ENCODE measurements at places on chromosomes 4 and X.

GRCh38 chr4:83276299-83277040, 8.1 kb downstream of the COQ2 start:
- DNase-seq: no peak

DNA sequence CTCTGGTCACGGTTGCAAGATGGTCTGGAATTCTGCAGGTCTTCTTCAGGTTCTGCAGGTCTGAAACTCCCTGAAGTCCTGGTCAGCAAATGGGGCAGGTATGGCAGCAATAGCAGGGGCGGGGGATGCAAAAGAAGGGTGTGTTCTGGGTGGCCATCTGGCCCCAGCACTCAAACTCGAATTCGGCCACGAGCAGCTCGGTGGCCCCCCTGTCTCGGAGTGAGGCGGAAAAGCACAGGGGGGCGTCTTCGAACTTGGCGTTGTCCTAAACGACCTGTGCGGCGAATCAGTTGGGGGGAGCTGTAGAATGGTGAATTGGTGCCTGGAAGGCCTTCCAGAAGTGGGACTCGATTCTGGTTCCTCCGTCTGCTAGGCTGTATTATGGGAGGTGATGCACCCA, 2.1 kb downstream of the RTL5 start:
- peak; percentile 77 for DNase-seq

- DNase-seq: no peak
Observed at GRCh38 chr4:137952116-137952515, 290.0 kb downstream of the SLC7A11 start.

DNA sequence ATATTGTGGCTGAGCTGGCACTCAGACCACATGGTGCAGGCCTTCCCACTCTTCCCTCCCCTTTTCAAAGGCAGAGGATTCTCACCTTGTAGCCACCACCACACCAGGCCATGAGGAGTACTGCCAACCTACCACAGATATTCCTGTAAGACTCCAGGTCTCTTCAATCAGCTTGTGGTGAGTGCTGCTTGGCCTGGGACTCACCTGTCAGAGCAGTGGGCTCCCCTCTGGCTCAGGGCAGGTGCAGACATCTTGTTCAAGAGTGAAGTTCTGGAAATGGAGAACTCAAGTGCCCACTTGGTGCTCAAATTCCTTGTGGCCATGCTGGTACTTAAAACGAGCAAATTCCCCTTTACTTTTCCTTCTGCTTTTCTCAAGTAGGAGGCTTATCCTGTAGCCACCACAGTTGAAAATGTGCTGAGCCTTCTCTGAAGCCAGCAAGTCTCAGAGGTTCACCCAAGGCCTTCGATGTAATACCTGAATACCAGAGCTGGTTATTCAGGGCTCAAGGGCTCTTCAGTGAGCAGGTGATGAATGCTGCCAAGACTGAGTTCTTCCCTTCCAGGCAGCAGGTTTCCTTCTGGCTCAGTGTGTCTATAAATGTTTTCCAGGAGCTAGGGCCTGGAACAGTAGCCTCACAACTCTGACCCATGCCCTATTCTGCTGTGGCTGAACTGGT, 212.9 kb downstream of the TEX13C start:
- no peak for DNase-seq

- DNase-seq: no peak
Observed at GRCh38 chrX:70066646-70067045, 4.4 kb downstream of the OTUD6A start.

DNA sequence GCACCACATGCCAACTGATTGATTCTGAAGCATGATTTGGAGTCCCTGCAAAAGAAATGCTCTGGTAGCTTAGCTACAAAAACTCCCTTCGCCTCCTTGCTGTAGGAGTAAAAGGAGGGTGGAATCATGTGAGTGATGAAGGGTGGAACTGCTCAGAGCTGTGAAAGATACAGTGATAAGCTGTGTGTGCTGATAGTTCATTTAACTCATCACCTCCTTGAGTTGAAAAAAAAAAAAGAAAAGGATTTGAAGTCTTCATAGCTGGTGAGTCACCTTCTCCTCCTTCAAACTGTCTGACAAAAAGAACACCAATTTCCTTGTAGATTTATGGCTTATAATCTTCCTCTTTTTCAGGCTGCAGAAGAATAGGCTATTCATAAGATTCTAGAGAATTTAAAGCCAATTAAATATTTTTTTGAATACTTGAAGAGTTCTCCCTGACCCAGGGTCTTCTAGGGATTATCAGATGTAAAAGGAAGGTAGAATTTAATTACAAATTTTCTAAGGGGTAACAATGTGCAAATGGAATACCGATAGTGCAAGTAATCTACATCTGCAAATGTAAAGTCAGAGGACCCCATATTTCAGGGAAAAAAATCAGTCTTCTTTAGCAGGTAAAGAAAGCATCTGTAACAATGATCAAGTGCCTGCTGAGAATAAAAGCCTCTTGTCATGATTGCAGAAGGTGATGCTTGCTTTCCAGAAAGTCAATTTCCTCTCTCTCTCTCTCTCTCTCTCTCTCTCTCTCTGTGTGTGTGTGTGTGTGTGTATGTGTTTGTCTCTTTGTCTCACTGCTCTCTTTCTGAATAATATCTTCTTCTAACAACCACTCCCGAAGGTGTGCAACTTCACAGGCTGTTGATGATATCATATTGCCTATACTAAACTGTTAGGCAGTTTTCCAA, 208.8 kb upstream of the VEGFC start:
- DNase-seq: no peak

GRCh38 chrX:3712051-3712869, 1.2 kb downstream of the PRKX start:
- DNase-seq: no peak

DNA sequence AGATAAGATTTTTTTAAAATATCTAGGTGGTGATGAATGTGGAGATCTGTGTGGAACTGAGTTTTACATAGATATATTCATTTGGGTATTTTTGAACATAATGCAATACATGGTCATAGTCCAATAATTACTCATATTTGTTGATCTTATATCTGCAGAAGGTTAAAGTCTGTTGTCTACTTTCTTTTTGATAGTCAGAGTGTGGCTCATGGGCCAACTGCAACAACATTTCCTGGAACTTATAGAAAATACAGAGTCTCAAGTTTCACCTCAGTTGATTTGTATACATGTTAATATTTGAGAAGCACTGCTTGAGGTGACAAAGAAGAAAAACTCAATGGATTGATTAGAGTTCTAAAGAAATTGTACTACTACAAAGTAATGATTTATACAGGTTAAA, 408.4 kb downstream of the ARAP2 start:
- no peak for DNase-seq

GRCh38 chrX:1316527-1316926, 20.1 kb upstream of the IL3RA start:
- DNase-seq: no peak

- DNase-seq: no peak
Observed at GRCh38 chr4:142043509-142043908, 407.1 kb downstream of the IL15 start.

GRCh38 chr4:88958080-88958479, 98.9 kb downstream of the FAM13A start:
- DNase-seq: no peak

GRCh38 chr4:42150653-42151567, 1.5 kb downstream of the BEND4 start:
- no peak for DNase-seq

DNA sequence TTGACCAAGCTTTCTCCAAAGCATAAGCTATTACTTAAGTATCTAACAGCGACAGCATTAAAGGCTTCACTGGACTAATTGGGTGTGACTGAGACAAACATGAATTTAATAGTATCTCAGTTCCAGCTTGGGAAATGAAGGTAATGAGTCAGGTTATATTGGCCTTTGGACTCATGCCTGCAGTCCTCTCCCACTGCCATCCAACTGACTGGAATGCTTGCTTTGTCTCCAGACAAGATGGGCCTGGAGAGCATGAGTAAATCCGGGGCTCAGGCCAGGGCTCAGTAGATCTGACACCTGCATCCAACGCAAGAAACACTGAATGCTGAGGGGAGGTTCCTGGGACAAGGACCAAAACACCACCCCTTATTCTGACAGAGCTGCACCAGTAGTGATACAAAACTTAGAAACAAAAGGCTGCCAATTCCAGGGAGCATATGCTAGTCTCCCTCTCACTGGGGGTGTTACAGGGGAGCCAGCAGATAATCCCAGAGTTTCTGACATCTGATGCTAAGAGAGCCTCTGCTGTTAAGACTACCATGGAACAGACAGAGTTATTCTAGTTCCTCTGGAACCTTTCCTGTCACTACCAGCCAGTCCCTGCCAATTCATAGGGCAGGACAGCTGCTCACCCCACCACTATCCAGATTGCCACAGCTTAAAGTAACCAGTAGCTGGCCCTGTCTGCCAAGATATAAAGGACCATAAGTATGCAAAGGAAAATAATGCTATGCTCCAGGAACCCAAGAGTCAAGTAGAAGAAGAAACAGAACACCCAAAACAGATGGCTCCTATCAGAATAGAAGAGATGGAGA, 293.8 kb downstream of the IQCM start:
- no peak for DNase-seq

DNA sequence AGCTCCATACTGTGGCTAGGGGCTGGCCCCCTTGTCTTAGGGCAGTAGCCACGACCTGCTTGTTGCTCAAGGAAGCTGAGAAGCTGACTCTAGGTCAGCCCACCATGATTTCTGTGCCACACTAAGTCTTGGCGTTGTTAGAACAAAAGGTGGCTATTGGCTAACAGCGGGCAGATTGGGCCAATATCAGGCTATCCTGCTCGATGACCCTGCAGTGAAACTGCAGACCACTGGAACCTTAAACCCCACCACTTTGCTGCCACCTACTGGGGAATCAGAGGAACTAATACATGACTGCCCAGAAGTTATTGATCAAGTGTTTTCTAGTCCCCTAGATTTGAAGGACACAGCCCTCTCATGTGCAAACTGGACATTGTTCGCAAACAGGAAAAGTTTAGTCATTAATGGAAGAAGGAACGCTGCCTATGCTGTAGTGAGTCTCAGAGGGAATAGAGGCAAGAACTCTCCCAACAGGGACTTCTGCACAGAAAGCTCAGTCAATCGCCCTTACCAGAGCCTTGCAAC, 17.0 kb upstream of the PAPSS1 start:
- DNase-seq: no peak

GRCh38 chr4:69323284-69323683, 43.0 kb downstream of the UGT2B28 start:
- DNase-seq: no peak

DNA sequence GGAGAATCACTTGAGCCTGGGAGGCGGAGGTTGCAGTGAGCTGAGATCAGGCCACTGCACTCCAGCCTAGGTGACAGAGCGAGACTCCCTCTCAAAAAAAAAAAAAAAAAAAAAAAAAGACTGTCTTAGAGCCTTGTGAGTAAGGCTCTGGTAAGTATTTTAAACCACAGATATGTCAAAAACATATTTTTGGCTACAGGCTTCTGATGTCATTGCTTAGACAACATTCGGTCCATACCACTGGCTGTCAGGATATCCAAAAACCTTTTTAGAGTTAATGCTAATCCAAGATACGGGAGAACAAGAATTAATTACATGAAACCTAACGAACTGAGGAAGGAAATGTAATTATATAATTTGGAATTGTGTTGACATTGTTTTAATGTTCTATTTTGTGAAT, 999.5 kb upstream of the PABPC4L start:
- no peak for DNase-seq

- no peak for DNase-seq
Observed at GRCh38 chr4:168503652-168504362, 7.0 kb downstream of the PALLD start.

- no peak for DNase-seq
Observed at GRCh38 chrX:120350450-120351138, 11.3 kb upstream of the ATP1B4 start.

DNA sequence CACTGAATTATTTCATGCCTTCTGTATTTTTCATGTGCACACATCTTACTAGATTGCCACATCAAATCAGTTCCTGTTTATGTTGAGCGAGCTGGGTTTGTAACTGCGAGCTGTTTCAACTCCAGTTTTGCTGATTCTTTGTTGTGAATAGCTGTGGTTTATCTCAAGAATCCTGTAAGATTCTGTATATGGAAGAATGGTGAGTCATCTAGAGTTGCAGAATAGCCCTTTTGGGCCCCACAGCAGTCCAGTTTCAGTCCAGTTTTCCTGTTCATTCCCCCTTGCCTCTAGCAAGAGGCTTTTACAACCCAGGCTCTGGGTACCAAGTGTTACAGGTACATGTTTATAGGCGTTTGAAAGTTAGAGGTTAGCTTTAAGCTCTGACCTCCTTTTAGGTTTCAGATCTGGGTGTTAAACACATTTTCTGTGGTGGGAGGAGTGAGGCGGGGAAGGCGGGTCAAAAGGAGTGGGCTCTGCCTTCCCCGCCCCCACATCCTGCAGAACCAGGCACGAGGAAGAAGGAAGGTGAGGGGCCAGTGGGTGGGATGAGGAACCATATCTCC, 32.7 kb downstream of the TBC1D14 start:
- DNase-seq: no peak

GRCh38 chr4:142021181-142021580, 384.8 kb downstream of the IL15 start:
- DNase-seq: no peak

DNA sequence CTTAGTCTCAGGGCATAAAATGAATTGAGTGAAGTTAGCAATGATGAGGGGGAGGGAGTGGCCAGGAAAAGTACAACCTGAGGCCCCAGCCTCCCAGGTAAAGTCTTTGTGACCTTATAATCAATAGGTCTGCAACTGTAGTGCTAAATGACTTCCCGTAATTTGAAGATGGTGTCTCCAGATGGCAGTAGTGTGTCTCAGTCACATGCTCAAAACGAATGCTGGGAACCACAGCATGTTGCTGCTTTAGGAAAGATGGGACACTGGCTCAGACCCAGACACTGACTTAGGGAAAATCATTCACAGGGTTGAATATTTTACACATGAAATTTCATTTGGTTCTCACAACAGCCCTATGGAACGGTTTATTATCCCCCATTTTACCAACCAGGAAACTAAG, 10.3 kb downstream of the SRPX2 start:
- DNase-seq: no peak

DNA sequence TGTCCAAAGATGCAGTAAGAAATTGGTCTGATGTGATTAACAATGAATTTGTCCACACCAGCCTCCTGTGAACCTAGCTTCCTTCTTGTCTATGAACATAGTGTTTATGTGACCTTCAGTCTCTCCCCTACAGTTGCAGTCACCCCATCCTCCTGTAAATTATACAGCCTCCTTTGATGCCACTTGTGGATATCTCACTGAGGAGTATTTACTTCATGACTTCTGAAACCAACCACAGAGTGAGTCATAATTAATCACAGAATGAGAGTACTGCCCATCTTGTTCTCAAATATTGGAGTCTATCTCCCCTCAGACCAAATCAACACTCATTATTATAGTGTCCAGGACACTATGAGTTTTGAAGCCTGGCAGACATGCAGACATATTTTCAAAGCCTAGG, 27.3 kb upstream of the XAGE2 start:
- DNase-seq: no peak

DNA sequence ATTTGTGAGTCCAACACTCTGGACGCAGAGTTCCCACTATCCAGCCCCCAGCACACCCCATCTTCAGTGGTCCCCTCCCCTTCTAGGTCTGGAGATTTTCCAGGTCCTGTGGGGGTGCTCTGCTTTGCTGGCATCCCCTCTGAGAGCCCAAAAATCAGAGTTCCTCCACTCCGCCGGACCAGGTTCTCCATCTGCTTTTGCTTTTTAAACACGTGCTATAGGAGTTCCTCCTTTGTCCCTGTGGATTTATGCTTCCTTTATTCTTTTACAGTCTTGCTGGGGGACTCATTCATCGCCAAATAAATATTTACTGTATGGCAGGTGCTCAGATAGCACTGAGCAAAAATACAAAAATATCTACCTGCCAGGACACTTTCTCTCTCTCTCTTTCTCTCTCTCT, 324.7 kb downstream of the STK32B start:
- no peak for DNase-seq
